H9 (cell line): ENCODE measurements at places on chromosomes 4 and X. TPM values are rescaled to one million over a fixed set of nuclear protein-coding genes. Genes with fewer than 3 reads are reported as not detected.

DNA sequence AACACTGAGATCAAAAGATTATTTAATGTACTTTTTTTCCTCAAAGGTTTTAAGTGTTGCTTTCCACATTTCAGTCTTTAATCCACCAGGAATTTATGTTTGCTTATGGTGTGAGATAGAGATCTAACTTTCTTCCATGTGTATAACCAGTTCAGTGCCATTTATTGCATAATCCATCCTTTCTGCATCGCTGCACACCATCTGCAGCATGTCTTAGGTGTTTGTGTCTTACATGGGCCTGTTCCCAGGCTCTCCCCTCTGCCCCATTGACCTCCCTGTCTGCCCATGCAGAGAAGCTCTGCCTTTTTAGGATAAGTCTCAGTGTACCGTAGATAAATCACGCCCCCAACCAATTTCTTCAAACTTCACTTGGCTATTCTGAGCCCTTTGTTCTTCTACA is 30.3 kb downstream of the NSDHL start:
- H3K27ac ChIP-seq, result no peak overlapping the region
- H3K27me3 ChIP-seq, result no peaks in the 10 kb centered on the region
- no peak for DNase-seq
- H3K36me3 ChIP-seq, result peaks cover 29% of the 10 kb centered on the region

DNA sequence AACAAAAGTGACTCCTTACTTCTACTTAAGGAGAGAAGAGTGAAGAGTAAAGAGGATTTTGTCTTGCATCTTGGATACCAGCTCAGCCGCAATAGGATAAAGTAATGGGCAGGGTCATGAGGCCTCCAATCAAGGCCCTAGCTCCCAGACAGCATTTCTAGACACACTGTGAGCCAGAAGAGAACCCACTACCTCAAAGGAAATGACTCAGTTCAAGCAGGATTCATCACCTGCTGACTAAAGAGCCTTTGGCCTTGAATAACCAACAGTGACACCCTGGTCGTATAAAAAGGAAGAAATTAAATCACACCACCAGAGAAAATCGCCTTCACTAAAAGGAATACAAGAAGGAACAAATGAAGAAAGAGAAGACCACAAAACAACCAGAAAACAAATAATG is 416.1 kb downstream of the PCDH18 start:
- H3K4me3 ChIP-seq, result no peak overlapping the region
- H3K4me1 ChIP-seq, result no peaks in the 10 kb centered on the region
- no peak overlapping the region for H3K27ac ChIP-seq
- no peaks in the 10 kb centered on the region for H3K36me3 ChIP-seq
- DNase-seq, result no peak
- H3K27me3 ChIP-seq, result no peaks in the 10 kb centered on the region

GRCh38 chr4:61786211-61786610 is 586.1 kb downstream of the ADGRL3 start:
- no peaks in the 10 kb centered on the region for H3K4me1 ChIP-seq
- H3K36me3 ChIP-seq, result peaks cover 22% of the 10 kb centered on the region
- no peak overlapping the region for H3K4me3 ChIP-seq
- H3K27me3 ChIP-seq, result no peaks in the 10 kb centered on the region
- no peak overlapping the region for H3K27ac ChIP-seq

CCNB3 gene
- 0.35 and 0.39 TPM in 2 replicates for total RNA-seq

NOX1 gene
- not detected in 2 replicates for total RNA-seq

GRCh38 chr4:99624141-99624719 is 33.4 kb downstream of the C4orf54 start:
- DNase-seq, result no peak
- no peak overlapping the region for H3K4me3 ChIP-seq
- H3K4me1 ChIP-seq, result no peaks in the 10 kb centered on the region; the same call in 1 of the 2 replicates
- H3K36me3 ChIP-seq, result no peaks in the 10 kb centered on the region
- no peaks in the 10 kb centered on the region for H3K27me3 ChIP-seq

GAB3 gene
- total RNA-seq, result 0.42 and 0.46 TPM in 2 replicates

GRCh38 chr4:53563824-53564223 is 27.5 kb downstream of the LNX1 start:
- no peaks in the 10 kb centered on the region for H3K27me3 ChIP-seq
- H3K4me1 ChIP-seq, result peaks cover 4% of the 10 kb centered on the region; the same call in 1 of the 2 replicates
- no peak overlapping the region for H3K4me3 ChIP-seq
- no peaks in the 10 kb centered on the region for H3K36me3 ChIP-seq

DNA sequence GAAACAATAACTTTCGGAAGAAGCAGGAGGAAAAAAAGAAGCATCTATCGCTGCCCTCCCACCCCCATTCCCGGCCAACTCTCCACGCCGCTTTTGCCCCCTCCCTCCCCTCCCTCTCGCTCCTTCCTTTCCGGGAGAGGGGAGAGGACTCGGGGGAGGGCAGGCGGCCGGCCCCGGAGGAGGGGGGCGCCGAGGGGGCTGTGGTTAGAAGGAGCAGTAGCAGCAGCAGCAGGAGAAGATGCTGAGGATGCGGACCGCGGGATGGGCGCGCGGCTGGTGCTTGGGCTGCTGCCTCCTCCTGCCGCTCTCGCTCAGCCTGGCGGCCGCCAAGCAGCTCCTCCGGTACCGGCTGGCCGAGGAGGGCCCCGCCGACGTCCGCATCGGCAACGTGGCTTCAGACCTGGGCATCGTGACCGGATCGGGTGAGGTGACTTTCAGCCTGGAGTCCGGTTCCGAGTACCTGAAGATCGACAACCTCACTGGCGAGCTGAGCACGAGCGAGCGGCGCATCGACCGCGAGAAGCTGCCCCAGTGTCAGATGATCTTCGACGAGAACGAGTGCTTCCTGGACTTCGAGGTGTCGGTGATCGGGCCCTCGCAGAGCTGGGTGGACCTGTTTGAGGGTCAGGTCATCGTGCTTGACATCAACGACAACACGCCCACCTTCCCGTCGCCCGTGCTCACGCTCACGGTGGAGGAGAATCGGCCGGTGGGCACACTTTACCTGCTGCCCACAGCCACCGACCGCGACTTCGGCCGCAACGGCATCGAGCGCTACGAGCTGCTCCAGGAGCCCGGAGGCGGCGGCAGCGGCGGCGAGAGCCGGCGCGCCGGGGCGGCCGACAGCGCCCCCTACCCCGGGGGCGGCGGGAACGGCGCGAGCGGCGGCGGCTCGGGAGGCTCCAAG is 1.3 kb downstream of the PCDH7 start:
- H3K27me3 ChIP-seq, result peaks cover 23% of the 10 kb centered on the region
- 0 out of 2 replicates have a peak, but pooled peaks cover 3% of the 10 kb centered on the region for H3K4me1 ChIP-seq
- peaks cover 22% of the 10 kb centered on the region for H3K36me3 ChIP-seq
- no peak overlapping the region for H3K27ac ChIP-seq
- DNase-seq, result peak; percentile 55
- H3K4me3 ChIP-seq, result peak overlapping the region; percentile 90

DNA sequence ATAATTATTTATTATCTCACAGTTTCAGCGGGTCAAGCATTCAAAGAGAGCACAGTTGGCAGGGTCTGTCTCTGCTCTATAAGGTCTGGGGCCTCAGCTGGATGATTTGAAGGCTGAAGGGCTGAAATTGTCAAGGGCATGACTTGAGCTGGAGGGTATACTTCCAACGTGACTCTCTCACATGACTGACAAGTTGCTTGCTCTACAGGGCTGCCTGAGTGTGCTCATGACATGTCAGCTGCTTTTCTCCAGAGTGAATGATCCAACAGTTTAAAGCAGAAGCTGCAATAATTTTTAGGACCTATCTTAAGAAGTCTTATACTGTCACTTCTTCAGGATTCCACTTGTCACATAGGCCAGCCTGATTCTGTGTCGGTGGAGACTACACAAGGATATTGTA is 51.2 kb downstream of the TIGD2 start:
- no peaks in the 10 kb centered on the region for H3K27me3 ChIP-seq
- no peaks in the 10 kb centered on the region for H3K36me3 ChIP-seq
- DNase-seq, result no peak
- H3K27ac ChIP-seq, result no peak overlapping the region
- H3K4me1 ChIP-seq, result no peaks in the 10 kb centered on the region

GRCh38 chrX:70476166-70476933 is 31.7 kb downstream of the DLG3 start:
- H3K4me1 ChIP-seq, result peaks cover 14% of the 10 kb centered on the region; the same call in 1 of the 2 replicates
- 0 out of 2 replicates have a peak overlapping the region, but pooled peaks have one; percentile 7 for H3K4me3 ChIP-seq
- H3K27ac ChIP-seq, result no peak overlapping the region
- DNase-seq, result peak; percentile 43

- H3K36me3 ChIP-seq, result no peaks in the 10 kb centered on the region
- H3K27ac ChIP-seq, result no peak overlapping the region
- no peaks in the 10 kb centered on the region for H3K4me1 ChIP-seq
- H3K4me3 ChIP-seq, result no peak overlapping the region
- H3K27me3 ChIP-seq, result no peaks in the 10 kb centered on the region
Measured at GRCh38 chr4:23654791-23655190, 235.1 kb downstream of the PPARGC1A start.

DNA sequence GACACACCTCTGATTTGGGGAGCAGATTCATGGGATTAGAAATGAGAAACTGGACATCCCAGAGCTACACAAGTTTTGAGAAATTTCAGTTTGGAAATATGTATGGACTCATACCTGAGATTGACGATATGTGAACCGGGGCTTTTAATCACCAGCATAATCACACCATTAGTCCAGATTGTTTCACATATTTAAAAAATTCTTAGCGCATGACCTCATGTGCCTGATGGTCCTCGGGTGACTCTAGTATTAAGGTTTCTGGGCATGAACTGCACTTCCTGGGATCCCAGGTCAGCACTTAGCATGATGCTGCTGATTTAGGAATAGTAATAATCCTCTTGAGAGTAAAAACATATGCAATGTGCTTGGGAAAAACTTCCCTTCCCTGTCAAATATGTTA is 91.9 kb upstream of the BCOR start:
- H3K4me1 ChIP-seq, result no peaks in the 10 kb centered on the region
- no peak overlapping the region for H3K4me3 ChIP-seq
- H3K27me3 ChIP-seq, result no peaks in the 10 kb centered on the region
- H3K27ac ChIP-seq, result no peak overlapping the region

GRCh38 chr4:148044912-148045352 is 313.0 kb downstream of the ARHGAP10 start:
- H3K4me1 ChIP-seq, result no peaks in the 10 kb centered on the region
- H3K27ac ChIP-seq, result no peak overlapping the region
- no peaks in the 10 kb centered on the region; the same call in 1 of the 2 replicates for H3K27me3 ChIP-seq
- no peak for DNase-seq

DNA sequence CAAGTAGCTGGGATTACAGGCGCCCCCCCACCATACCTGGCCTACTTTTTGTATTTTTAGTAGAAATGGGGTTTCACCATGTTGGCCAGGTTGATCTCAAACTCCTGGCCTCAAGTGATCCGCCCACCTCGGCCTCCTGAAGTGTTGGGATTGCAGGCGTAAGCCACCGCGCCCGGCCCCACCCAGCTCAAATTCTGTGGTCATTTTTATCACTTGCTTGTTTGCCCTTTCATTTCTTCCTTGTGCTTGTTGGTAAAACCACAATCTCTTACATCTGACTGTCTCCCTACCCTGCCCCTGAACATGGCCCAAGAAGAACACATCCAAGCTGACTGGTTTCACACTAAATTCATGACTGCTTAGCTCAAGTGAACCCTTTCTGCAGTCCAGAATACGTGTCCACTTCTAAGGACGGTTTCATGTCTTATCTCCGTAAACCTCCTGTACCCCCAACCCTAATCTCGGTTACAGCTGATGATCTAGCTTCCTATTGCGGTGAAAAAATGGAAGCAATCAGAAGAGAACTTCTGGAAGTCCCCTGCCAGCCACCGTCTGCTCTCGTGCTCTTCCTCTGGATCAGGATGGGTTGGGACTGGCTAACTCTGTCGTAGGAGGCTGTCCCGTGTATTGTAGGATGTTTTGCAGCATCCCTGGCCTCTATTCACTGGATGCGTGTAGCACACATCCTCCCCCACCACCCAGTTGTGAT is 5.4 kb upstream of the RS1 start:
- no peak overlapping the region for H3K4me3 ChIP-seq
- DNase-seq, result no peak
- no peaks in the 10 kb centered on the region; the same call in 1 of the 2 replicates for H3K4me1 ChIP-seq
- no peaks in the 10 kb centered on the region for H3K27me3 ChIP-seq
- H3K36me3 ChIP-seq, result peaks cover 2% of the 10 kb centered on the region; the same call in 1 of the 3 replicates

PDZD4 gene
- total RNA-seq, result 110 and 118 TPM in 2 replicates

- DNase-seq, result no peak
- no peaks in the 10 kb centered on the region for H3K27me3 ChIP-seq
- H3K4me1 ChIP-seq, result peaks cover 5% of the 10 kb centered on the region
- no peaks in the 10 kb centered on the region for H3K36me3 ChIP-seq
- no peak overlapping the region for H3K27ac ChIP-seq
- H3K4me3 ChIP-seq, result no peak overlapping the region
Measured at GRCh38 chr4:23938796-23939195, 48.9 kb upstream of the PPARGC1A start.

DNA sequence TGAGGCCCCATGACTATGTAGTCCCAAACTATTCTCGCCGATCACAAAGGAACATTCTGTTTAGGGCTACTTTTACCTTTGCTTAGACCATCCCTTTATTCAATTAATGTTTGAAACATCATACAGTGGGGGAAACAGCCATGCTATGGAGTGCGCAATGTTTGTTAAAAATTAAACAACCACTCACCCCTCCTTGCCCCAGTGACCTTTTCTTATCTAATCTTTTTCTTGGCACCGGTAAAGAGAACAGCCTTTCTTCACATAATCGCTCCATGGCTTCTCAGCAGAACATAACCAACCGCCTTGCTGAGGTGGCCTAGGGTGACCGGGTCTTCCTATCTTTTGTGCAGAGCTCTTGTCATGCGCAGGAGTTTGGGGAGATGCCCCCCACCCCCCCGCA is 152.6 kb downstream of the VCX3A start:
- H3K4me3 ChIP-seq, result no peak overlapping the region
- H3K27ac ChIP-seq, result no peak overlapping the region
- H3K4me1 ChIP-seq, result peaks cover 14% of the 10 kb centered on the region
- no peaks in the 10 kb centered on the region for H3K27me3 ChIP-seq

- no peak overlapping the region for H3K27ac ChIP-seq
- H3K27me3 ChIP-seq, result no peaks in the 10 kb centered on the region
- H3K4me1 ChIP-seq, result no peaks in the 10 kb centered on the region
- peaks cover 6% of the 10 kb centered on the region; the same call in 1 of the 2 replicates for H3K36me3 ChIP-seq
Measured at GRCh38 chr4:53937918-53938317, 126.5 kb downstream of the CHIC2 start.

DNA sequence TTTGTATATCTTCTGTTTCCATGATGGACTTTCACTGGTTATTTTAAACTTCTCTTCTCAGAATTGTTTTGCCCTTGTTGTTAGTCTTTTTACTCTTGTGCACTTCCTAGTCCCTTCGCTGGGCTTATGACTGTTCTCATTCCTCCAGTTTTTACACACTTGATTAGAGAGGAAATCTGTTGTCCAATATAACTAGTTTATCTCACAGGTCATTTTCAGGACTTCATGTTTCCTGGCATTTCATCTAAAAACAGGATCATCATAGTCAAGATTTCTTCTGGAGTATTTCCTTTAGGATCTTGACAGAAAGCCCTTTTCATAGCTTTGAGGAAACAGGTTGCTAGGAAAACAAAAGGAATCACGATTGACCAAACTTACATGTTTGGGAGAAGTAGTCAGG is 3.0 kb downstream of the FNIP2 start:
- H3K4me1 ChIP-seq, result no peaks in the 10 kb centered on the region
- no peaks in the 10 kb centered on the region for H3K27me3 ChIP-seq
- no peaks in the 10 kb centered on the region for H3K36me3 ChIP-seq
